ENCODE measurements at places on chromosomes 7 and 10.

- DNase-seq, result peak; percentile 15
These were observed 6.3 kb upstream of the ARHGAP22 start for GRCh38 chr10:48611133-48611532.

GRCh38 chr10:30784897-30785605, 155.5 kb upstream of the LYZL2 start:
- peak; percentile 91 for DNase-seq

DNA sequence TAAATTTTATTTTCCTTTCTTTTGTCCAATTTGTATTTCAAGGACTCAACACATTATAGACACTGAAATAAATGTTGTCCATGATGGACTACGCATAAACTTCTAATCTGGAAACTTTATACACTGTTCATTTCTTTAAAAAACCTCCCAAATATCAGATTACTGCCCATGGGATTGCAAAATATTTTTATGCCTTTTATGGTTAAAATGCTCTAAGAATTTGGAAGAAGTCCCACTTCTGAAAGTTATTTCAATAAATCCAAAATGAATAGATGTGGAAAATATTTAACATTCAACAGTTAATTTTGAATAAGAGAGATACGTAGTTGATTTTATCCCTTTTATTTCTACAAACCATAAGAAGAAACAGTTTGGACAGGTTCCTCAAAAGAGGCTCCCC, 46.1 kb downstream of the CABCOCO1 start:
- DNase-seq, result no peak

DNA sequence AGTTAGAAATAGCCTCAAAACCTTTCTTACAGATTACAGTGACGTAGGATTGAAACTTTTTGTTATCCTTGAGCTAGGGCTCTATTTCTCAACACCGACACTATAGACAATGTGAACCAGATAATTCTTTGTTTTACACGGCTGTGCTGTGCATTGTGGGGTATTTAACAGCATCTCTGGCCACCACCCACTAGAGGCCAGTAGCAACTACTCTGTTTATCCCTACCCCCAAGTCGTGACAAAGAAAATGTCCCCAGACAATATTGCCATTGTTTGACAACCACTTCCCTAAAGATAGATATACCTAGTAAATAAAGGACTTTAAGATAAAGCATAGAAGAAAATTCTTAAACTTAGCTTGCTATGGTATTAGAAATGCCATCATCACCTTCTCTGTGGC, 359.6 kb downstream of the ARL4A start:
- no peak for DNase-seq

DNA sequence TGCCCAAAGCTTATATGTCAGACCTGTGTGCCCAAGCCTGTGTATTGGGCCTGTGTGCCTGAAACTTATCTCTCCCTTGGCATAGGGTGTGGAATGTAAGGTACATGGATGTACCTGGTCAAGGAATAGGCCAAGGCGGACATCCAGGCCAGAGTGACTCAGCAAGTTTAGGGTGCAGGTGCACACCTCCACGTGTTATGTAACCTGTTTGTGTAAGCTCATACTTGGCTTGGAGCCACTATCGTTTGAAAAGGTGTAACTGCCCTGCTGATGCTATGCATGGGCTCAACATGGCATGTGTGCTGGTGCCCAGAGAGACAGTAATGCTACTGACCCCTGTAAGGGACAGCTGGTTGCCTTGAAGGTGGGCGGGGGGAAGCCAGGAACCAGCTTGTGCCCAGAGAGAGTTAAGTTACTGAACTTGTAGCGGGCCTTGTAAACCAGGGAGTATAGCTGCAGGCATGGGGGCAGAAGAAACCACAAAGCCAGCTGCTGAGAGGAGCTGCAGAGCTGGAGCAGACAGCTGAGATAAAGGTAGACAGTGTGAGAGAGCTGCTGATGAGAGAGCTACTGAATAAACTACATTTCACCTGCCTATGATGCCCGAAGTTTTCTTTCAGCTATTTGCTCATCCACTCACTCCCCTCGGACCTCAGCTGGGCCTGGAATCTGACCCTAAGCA, 656.4 kb upstream of the ZWINT start:
- no peak for DNase-seq

GRCh38 chr10:43964486-43964885, 315.8 kb upstream of the ZNF32 start:
- no peak for DNase-seq
